ENCODE measurements at places on chromosomes 12 and 14. TPM values are rescaled to one million over a fixed set of nuclear protein-coding genes. Genes with fewer than 3 reads are reported as not detected.

The HHIPL1 gene
- total RNA-seq = 0.05 TPM

The NEUROD4 gene
- not detected for total RNA-seq

The ST8SIA1 gene
- 0.86 TPM for total RNA-seq

The APOF gene
- total RNA-seq = not detected

The NPFF gene
- not detected for total RNA-seq

The EIF2B2 gene
- total RNA-seq = 50.6 TPM

The IAPP gene
- not detected for total RNA-seq

The MYH6 gene
- 0.56 TPM for total RNA-seq

The KLRD1 gene
- total RNA-seq = 4.9 TPM

The SOAT2 gene
- total RNA-seq = not detected

The ERP27 gene
- total RNA-seq = 10.5 TPM

The AKAP3 gene
- 1.4 TPM for total RNA-seq

The COCH gene
- 0.51 TPM for total RNA-seq

The SERPINA10 gene
- not detected for total RNA-seq

The KRT81 gene
- not detected for total RNA-seq

The PSMC1 gene
- total RNA-seq = 110 TPM

The PPFIA2 gene
- not detected for total RNA-seq

The SDSL gene
- 2.4 TPM for total RNA-seq

The CISTR gene
- total RNA-seq = not detected

The LGR5 gene
- not detected for total RNA-seq

The EGLN3 gene
- total RNA-seq = 54.1 TPM

The OTX2 gene
- not detected for total RNA-seq

The OR4K17 gene
- not detected for total RNA-seq

The PRPH gene
- not detected for total RNA-seq

The SERPINA9 gene
- total RNA-seq = not detected

The CCDC177 gene
- not detected for total RNA-seq

The MUCL1 gene
- not detected for total RNA-seq
